NCI-H1105 treated with DMSO at 0.1 percent for 48 hours (cell line): ENCODE measurements at places on chromosomes 3 and 15.

- no peak for DNase-seq
Measured at GRCh38 chr15:88982946-88983342, 69.8 kb upstream of the MFGE8 start.

- DNase-seq: peak; percentile 63
Measured at GRCh38 chr3:108153451-108153981, 62.7 kb upstream of the CD47 start.

- DNase-seq: no peak
Measured at GRCh38 chr15:63146684-63147083, 10.6 kb downstream of the RPS27L start.

- no peak for DNase-seq
Measured at GRCh38 chr3:41323467-41324155, 124.3 kb downstream of the CTNNB1 start.

DNA sequence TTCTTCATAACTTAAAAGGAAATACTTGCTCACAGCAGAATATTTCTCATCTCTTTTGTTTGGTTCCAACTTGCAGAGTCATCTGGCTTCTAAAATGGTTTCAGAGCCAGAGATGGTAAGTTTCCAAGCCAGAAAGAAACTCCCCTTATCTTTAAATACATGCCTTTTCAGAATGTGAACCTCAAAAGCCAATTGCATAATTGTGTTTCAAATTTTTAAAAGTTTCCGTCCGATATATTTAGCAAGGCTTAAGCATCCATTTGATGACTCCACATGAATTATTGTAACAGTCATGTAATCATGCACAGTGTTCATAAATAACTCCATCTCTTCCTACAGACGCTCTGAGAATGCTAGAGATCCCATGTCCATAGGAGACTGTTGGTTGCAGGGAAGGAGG lies 40.6 kb upstream of the C3orf80 start:
- no peak for DNase-seq

GRCh38 chr3:43426388-43426787 lies 140.0 kb downstream of the SNRK start:
- no peak for DNase-seq

DNA sequence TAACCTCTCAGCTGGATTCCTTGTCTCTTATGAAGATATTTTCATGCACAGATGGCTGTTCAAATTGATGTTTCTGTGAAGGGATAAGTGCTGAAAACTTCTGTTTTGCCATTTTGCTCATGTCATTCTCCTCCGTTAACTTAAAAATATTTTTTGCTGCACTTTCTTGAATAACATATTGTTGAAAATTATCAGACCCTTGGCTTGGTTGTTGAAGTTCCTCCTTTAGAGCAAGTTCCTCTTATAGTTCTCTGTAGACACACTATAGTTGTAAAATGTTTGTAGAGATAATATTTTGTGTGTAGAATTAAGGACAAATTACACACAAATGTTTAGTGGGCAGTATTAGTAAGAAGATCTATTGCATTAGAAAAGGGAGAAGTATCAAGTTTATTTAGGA lies 300.4 kb downstream of the SV2B start:
- no peak for DNase-seq
